ENCODE measurements at places on chromosomes 3 and 15.
A peak's percentile ranks its signal among the peaks of the same experiment; 100 is the strongest.

DNA sequence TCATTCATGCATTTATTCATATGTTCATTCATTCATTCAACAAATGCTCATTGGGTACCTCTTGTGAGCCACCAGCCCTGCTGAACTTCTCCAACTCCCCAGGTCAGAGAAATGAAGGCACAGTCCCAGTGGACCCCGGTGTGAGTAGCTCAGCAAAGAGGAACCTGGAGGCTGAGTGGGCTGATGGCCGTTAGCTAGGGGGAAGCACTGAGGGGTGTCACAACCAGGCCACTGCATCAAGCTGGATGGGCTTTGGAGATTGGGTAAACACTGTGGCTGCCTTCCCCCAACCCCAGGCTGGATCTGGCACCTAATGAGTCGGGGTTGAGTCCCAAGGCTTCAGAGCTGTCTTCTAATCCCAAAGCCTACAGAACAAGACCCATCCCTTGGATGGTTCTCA is 12.1 kb upstream of the ALAS1 start:
- DNase-seq: no peak

DNA sequence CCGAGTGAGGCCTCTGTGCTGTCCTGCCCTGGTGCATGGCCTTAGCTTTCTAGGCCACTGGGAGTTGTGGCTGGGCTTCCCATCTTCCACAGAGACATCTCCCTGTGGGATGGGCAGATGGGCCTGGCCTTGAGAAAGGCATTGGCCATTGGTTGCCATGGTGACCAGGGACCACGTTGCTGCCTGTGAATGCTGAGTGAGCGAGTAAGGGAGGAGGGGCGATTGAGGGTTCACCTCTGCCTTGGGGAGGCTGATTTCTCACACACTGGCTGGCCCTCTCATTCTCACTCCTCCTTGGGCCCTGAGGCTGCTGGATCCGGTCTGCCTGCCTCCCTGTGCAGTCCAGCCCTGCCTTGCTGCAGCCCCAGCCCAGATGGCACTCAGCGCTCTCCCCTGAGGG is 26.4 kb upstream of the DOCK3 start:
- DNase-seq: peak; percentile 55

GRCh38 chr15:70275461-70276138 is 177.9 kb upstream of the TLE3 start:
- DNase-seq: no peak

DNA sequence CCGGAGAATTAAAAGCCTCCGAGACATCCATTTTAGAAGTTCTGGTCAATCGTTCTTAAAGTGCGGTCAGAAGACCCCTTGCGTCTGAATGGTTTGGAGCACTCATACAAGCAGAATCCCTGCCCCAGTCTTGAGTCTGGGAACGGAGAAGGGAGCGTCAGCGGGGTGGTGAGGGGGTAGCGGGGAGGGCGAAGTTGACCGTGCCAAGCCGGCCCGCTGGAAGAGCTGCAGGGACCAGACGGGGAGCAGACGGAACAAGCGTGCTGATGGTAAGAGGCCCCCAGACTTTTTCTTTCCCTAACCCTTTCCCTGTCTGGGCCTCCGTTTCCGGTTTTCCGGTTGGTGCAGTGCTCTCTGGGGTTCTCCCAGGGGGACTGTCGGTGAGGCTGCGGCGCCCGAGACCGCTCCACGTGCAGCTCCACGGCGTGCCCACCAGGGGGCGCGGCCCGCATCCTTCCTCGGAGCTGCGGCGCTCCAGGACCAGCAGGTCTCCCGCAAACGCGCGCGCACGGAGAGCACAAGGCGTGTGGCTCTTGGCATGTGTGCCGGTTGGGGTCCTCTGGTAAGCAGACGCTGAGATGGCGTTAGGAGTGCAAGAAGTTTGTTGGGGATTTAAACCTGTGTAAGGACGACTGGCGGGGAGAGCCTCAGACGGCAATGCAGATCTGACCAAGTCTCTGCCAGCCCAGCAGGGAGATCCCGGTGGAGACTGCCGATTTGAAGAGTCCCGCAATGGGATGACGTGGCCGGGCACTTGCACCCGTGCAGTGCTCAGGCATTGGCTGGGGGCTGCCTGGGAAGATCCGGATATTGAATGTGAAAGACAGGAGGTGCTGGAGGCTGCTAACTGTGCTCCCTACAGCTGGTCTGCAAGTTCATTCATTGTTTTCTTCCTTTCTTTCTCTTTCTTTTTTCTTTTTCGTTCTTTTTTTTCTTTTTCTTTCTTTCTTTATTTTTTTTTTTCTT is 19.2 kb upstream of the CORO2B start:
- DNase-seq: peak; percentile 89

DNA sequence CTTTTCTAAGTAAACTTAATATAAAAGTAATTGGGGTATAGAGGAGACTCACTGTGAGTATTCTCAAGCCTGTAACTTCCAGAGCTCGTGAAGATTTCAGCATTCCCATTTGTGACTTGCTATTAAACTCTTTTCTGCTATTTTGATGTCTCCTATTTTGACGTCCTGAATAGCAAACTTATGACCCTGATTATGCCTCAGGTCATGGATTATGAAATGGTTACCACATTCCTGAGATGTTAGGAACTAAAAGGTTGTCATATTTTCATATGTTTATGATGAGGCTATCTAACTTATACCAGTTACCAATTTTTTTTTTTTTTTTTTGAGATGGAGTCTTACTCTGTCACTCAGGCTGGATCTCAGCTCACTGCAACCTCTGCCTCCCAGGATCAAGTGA is 105.5 kb downstream of the ATG7 start:
- DNase-seq: no peak

- no peak for DNase-seq
Measured at GRCh38 chr15:69798481-69799250, 299.1 kb downstream of the TLE3 start.

DNA sequence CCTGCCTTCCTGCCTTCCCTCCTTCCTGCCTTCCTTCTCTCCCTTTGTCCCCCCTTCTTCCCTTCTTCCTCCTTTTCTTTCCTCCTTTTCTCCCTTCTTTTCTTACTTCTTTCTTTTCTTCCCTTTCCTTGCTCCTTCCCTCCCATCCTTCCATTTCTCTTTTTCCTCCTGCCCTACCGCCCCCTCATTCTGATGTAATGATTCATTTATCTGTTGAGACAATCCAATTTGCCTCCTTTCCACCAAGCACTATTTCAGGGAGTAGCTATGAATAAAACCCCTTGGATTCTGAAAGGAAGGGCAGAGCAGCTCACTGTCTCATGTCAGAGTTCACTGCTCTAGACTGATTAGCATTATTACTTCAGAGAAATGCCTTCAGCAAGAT is 462.6 kb downstream of the PDCD6IP start:
- no peak for DNase-seq

GRCh38 chr3:138875096-138875753 is 40.5 kb upstream of the PIK3CB start:
- DNase-seq: no peak

- DNase-seq: no peak
Measured at GRCh38 chr3:184200825-184201224, 14.8 kb downstream of the ABCF3 start.

GRCh38 chr15:83769411-83769999 is 115.6 kb downstream of the ADAMTSL3 start:
- DNase-seq: no peak

Data from WTC11 (cell line).